ENCODE measurements at places on chromosomes 3 and 15.
A peak's percentile ranks its signal among the peaks of the same experiment; 100 is the strongest.

DNA sequence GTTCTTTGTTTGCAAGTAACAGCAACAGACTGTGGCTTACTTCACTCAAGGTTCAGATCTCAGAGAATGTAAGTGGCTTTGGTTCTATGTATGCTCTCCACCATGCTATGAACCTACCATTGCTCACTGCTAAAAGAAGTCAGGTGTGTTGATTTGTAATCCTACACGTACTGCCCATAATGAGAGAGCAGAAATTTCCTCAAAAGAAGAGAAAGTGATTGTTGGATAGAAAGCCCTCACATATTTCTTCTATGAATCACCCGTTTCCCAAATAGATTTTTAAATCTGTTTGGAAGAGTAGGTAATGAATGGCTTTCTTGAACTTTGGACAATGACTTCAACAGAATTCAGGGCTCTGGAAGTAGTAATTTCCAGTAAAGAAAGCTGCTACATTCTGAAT is 565.4 kb downstream of the ROBO2 start:
- DNase-seq: no peak

- DNase-seq: no peak
These were observed 18.5 kb downstream of the CPNE4 start for GRCh38 chr3:132016061-132017041.

GRCh38 chr3:57841818-57842217 is 85.7 kb downstream of the SLMAP start:
- no peak for DNase-seq

- DNase-seq: peak; percentile 2
These were observed 34.7 kb upstream of the ZPLD1 start for GRCh38 chr3:102400142-102400541.

GRCh38 chr3:192244591-192244990 is 482.8 kb downstream of the FGF12 start:
- no peak for DNase-seq

- DNase-seq: no peak
These were observed 77.4 kb upstream of the PLCL2 start for GRCh38 chr3:16807391-16807790.

DNA sequence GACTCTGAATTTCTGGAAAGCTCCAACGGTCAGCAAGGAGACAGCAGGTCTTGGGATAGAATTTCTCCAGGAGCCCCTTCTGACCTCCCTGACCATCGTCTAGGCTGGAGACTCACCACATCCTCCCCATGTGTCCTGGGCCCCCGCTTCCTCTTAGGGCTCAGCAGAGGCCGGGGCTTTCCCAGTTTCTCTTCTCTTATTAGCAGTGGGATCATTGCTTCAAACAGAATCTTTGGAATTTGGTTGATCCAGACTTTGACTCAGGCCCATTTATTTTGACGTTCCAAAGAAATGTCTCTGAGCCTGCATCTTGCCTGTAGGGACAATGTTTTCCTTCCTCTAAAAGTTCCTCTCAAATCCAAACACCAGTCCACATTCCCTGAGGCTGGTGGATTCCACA is 38.4 kb upstream of the SLC6A6 start:
- DNase-seq: no peak

DNA sequence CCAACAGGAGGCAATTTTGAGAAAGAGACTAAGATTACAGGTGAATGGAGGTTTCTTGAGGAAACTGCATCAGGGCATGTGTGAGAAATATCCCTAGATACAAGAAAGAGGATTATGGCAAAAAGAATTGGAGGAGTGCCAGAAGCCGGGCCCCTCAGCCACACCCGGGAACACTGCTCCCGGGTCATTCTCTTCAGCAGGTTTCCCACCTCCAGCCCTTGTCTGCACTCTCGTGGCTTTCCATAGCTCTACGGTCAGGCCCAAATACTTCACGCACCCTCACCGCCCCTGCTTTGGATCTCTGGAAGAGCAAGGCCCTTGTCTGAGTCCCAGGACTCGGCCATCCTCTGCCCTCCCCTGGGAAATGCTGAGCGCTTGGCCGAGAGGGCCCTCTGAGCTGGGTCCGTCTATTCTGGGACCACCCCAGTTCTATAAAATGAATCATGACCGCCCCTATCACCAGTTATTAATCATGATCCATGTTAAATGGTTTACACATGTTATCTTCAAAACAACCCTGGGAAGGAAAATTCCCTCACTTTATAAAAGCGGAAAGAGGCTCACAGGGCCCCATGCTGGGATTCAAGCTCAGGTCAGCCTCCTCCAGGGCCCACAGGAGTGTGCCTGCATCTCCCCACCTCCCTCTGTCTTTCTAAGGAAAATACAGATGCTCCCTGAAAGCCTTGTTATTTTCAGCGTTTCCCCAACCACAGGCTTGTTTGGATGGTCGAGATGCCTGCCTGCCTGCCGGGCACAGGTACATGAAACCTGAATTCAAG is 38.8 kb upstream of the SPTBN5 start:
- no peak for DNase-seq

- DNase-seq: no peak
These were observed 15.1 kb upstream of the RFTN1 start for GRCh38 chr3:16528581-16528993.

GRCh38 chr3:133926736-133927539 is 31.3 kb upstream of the RAB6B start:
- DNase-seq: no peak

DNA sequence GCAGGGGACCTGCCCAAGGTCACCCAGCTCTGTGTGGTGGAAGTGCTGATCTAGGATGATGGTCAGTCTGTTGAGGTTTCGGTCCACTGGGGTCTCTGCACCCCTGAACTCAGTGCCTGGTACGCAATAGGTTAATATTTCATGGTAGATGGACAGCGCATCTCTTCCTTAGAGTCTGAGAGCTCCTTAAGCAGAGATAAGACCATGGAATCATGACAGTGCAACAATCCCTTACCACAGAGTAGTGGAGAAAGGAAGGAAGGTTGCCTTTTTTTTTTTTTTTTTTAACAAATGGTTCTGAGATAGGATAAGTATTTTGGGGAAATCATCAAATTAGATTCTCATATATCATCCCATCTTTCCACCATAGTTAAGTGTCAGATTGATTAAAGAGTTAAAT is 79.8 kb upstream of the SLC6A1 start:
- DNase-seq: no peak

DNA sequence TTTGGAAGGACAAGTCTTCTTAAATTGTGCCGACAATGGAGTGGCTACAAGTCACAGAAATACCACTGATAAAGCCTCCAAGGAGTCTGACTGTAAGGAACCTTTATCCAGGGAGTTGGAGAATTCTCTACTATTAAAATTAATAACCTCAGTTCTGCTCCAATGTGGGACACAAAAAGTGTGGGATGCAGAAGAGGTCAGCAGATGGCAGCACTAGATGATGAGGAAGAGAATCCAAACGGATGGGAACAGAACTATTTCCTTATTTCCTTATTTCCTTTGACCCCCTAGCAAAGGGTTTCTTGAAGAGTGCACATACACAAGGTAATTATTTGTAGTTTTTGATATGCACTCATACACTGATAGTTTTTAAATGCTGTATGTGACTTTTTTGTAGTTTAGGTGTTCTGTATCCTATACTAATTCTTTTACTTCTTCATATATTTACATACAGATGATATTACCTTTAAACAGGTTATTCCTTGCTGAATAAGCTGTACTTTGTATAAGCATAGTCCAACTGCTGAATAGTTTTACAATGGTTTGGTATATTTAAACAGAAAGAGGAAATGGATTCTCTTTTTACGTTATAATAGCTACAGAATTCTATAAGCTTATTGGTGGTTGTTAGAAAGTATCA is 25.6 kb upstream of the NLGN1 start:
- peak; percentile 10 for DNase-seq

- peak; percentile 44 for DNase-seq
These were observed 12.9 kb downstream of the OPA1 start for GRCh38 chr3:193605876-193606275.

DNA sequence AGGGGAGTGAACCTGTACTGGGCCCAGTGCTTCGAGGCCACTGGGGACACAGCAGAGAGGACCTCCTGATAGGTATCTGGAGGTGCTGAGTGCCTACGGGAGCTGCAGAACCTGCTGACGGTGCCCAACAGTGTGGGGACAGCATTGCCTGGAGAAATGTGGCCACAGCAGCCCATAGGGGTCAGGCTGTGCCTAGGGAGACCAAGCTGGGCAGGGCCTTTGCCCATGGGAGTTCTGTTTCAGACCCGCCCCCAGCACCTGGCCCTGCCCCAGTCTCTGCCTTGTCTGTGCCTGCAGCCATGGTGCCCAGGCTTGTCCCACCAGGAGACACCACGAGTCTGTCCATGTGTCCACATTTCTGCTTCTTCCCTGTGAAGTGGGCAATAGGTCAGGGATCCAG is 15.3 kb upstream of the RPL32 start:
- no peak for DNase-seq

DNA sequence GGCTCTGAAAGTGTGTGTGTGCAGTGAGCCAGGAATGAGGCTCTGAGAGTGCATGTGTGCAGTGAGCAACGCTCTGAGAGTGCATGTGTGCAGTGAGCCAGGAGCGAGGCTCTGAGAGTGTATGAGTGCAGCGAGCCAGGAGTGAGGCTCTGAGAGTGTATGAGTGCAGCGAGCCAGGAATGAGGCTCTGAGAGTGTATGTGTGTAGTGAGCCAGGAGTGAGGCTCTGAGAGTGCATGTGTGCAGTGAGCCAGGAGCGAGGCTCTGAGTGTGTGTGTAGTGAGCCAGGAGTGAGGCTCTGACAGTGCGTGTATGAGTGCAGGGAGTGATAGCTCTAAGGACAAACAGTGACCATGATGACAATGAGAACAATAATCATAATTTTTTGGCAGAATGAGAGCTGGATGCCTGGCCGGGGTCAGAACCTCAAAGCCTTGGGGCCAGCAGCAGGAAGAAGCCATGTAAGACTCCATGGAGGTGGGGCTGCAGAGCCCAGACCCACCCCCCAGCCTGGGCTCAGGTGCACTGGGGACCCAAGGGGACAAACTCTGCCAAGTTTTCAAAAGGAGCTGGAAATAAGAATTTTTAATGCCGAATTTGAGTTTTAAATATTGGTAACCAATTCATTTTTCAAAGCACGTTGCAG is 85.7 kb upstream of the PRR20G start:
- no peak for DNase-seq

GRCh38 chr15:72516777-72517176 is 42.6 kb downstream of the ARIH1 start:
- no peak for DNase-seq

DNA sequence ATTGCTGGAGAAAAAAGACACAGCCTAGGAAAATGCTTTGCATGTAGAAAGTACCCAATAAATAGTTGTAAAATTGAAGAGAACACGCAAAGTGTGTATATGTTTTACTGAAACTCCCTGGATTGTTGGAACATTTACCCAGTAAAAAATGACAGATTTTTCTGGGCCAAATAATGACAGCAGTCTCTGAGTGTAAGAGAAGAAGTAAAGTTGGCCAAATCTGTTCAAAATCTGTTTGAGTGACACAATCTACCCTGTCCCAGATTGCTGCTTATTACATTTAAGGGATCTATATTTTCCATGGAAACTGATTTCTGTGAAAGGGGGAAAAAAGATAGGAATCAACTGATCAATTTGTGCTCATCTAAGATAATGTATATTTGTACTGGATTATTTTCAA is 267.9 kb downstream of the TUSC7 start:
- DNase-seq: no peak

- no peak for DNase-seq
These were observed 124.1 kb upstream of the RASGRP1 start for GRCh38 chr15:38688761-38689160.

DNA sequence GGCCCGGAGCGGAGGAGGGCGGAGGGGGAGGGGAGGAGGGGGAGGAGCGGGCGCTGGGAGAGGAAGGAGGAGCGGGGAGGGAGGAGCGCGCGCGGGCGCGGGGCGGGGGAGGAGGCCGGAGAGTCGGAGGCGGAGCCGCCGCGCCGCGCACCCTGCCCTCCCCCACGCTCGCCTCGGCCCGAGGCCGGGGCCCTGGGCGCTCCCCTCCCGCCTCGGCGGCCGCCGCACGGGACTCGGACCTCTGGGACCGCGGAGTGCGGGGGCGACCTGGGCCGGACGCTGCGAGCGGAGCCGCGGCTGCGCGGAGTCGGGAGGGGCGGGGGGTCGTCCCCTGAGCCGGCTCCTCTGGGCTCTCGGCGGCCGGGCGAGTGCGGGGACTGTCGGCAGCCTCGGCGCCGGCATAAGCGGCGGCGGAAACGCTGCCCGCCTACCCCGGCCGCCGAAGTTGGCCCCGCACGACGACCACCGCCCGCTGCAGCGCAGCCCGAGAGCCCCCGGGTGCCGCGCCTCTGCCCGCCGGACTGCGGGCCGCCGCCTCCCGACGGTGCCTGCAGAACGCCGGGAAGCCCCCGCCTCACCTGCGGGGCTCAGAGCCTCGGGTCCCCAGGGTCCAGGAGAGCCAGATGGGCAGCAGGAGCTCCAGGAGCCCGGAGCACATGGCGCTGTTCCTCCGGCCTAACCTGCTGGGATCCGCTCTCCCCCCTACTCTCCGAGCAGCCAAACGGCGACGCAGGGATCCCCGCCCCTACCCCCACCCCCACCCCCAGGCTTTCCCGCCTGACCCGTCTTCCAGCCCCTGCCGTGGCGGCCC is 406 bp upstream of the GABRB3 start:
- DNase-seq: peak; percentile 72

GRCh38 chr15:41923401-41923997 is 29.6 kb upstream of the SPTBN5 start:
- no peak for DNase-seq

GRCh38 chr3:186247821-186248814 is 113.9 kb downstream of the DGKG start:
- no peak for DNase-seq

GRCh38 chr3:114329823-114330222 is 36.0 kb downstream of the TIGIT start:
- DNase-seq: no peak

GRCh38 chr15:63344731-63345390 is 36.8 kb downstream of the CA12 start:
- DNase-seq: no peak

GRCh38 chr3:130935761-130936492 is 42.0 kb downstream of the ATP2C1 start:
- DNase-seq: no peak

GRCh38 chr3:183819831-183820230 is 5.5 kb downstream of the MAP6D1 start:
- DNase-seq: no peak

DNA sequence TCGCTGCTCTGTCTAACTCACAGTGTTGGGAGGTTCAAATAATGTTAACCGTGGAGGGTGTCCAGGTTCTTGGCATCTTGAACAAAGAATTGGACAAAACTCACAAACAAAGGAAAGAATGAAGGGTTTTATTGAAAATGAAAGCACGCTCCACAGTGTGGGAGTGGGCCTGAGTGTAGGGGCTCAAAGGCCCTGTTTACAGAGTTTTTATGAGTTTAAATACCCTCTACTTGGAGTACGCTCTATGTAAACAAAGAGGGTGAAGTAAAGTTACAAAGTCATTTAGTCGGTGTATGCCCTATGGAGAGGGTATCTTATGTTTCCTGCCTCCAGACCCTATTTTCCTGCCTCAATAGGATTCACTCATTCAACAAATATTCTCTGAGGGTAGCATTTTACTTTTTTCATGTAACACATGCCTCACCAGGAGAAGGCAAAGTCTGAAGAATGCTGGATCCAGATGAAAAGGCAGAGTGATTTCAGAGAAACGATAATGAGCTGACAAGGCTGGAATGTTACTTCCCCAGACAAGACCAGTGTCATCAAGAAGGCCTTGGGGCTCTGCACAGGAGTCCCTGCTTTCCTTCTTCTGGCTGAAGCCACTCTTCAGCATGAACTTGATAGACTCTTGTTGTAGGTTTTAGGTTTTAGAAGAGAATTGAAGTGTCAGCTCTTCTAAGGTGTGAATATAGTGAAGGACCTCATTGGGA is 163.6 kb downstream of the FAM43A start:
- no peak for DNase-seq

- DNase-seq: no peak
These were observed 205.3 kb downstream of the SOX2 start for GRCh38 chr3:181917027-181917426.

GRCh38 chr15:89776274-89777072 is at the start of gene MESP2:
Gene MESP2 (plus strand): TSS chr15:89776332. CDS start chr15:89776358, 26 bp downstream.
- DNase-seq: peak; percentile 73

Measured in A549 (cell line).